ENCODE measurements at places on chromosomes 12 and 14. TPM values are rescaled to one million over a fixed set of nuclear protein-coding genes. Genes with fewer than 3 reads are reported as not detected.

Gene KLHDC1
- total RNA-seq: 10.1 TPM

GRCh38 chr12:10717410-10717809 lies 5.7 kb downstream of the YBX3 start:
- no peak for DNase-seq

GRCh38 chr12:23504641-23505399 lies 444.6 kb downstream of the SOX5 start:
- no peak for DNase-seq

DNA sequence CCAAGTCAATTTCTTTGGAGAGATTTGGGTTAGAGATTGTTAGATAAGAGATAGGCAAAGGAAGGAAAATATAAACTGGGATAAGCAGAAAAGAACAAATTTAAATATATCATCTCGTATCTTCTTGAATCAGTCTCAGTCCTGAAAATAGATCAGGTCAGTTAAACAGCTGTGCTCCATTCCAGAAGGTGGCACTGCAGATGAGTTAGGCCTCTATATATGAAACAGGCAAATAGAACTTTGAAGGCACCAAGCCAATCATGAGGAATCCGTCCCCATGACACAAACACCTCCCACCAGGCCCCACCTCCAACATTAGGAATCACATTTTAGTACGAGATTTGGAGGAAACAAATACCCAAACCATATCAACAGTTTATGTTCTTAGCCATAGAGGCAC lies 605.5 kb upstream of the USP15 start:
- no peak for DNase-seq

DNA sequence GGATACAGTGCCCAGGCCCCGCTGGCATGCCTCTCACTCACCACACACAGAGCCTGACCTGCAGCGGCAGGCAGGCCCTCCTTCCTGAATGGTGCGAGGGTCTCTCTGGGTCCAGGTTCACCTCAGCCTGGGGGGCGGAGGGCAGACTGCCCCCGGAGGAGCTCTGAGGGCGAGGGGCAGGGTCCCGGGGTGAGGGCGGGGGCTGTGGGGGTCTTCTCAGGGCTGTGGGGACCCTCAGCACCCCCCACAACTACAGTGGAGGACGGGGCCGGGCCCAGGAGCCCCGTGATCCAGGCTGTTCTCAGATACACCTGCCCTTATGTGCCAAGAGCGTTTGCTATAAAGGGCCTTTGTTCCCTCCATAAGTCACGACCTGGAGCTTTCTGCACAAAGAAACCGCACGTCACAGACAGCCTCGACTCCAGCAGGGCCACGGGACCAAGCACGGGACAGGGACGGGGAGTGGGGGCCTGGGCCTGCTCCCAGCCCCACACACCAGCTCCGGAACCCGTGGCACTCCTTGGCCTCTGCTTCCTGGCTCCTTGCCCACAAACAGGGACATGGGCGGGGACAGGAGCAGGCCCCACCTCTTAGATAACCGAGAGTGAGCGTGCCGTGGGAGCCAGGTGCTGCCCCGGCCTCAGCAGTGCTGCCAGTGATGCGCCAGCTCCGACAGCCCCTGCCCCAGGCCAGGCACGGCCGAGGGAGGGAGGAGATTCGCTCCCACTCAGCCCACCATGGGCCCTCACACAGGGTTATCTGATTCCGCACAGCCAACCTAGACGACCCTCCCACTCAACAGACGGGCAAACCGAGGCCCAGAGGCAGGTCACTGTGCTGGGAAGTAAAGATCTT lies 101.9 kb downstream of the RFLNA start:
- no peak for DNase-seq

- no peak for DNase-seq
Measured at GRCh38 chr14:93737634-93738033, 50.7 kb downstream of the PRIMA1 start.

DNA sequence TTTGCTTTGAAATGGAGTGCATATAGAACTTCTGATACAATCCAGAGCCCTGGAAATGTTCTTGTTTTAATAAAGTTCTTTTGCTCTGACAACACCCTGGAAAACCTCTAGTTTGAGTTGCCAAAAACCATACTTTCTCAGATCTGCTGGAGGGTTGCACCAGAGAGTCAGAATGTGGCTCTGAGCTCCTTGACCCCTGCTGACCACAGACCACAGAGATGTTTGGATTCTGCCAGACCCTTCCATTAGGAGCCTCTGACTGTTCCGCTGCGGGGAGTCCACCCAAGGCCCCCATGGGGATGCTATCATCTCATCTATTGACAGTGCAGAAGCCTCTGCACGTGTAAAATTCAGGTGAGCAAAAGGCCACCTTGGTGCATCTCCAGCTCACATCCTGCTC lies 332.6 kb downstream of the GLT1D1 start:
- no peak for DNase-seq

DNA sequence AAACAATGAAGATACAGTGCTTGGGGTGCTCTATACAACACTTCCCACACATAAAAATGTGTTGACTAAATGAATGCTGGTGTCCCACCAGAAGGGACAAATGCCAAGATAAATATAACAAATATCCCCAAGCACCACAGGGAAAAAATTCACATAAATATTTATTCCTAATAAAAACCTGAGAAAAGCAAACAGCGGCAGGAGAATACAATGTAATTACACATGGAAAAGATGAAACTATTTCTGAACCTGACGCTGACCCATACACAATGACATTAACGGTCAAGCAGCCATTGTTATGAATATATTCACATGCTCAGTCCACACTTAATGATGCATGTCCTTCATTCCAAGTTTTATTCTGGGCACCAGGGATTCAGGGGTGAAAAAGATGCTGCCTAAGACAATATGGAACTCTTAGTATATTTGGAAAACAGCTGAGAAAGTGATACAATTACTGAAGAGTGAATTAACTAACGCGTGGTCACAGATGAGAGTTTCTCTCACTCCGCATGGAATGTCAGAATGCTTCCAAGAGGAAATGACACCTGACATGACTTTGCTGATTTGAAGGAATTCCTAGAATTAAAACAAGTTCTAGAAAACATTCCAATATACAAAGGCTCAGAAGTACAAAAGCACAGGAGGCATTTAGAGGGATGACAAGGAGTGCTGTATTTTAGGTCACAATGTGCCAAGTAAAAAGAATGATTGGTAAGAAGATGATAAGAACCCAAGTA lies 27.9 kb upstream of the PTPRR start:
- DNase-seq: no peak

GRCh38 chr12:269191-269590 lies 6.6 kb upstream of the SLC6A13 start:
- DNase-seq: no peak

GRCh38 chr14:104326848-104327247 lies 188.5 kb downstream of the KIF26A start:
- no peak for DNase-seq

DNA sequence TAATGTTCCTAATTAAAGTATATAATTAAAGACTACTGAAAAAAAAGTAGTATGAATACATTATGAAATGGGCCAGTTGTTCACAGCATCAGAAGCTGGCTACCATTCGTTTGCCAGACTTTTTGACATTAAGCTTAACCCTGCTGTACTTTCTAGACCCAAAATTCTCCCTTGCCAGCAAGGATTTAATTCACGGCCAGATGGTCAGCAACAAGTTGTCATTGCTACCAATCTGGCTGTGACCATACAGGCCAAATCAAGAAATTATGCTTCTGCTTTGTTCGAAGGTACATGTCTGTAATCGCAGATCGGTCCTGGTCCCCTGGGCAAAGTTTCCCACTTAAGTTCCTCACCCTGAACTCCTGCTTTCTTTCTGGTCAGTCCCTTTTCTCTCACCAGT lies 217.7 kb upstream of the ATXN7L3B start:
- DNase-seq: no peak

DNA sequence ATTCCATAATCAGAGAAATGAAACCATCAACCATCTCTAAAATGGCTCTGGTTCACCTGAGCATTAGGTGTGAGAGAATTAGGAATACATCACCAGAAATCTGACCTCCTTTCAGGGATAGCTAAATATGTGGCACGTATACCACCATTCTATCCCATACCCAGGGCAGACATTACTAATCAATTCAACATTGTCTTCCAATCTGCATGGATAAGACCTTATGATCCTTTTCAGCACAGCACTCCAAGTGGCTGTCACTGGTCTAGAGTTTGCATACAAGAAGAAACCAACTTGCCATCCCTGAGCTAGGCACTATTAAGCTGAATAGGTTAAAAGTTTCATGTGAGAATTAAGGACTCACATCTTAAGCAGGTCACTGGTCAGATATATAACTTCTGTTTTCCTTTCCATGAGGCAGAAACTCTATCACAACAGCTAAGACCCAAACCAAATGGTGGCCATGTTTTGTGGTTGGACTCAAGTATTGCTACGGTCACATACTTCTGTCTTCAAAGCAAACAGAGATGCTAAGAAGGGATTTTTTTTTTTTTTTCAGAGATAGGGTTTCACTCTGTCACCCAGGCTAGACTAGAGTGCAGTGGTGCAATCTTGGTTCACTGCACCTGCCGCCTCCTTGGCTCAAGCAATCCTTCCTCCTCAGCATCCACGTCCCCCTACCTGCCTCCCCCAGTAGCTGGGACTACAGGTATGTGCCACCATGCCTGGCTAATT lies 249.0 kb downstream of the DPF3 start:
- no peak for DNase-seq

Gene OTX2
- total RNA-seq: not detected

Gene BEST3
- not detected for total RNA-seq

GRCh38 chr14:89797148-89797547 lies 157.4 kb downstream of the EFCAB11 start:
- no peak for DNase-seq

DNA sequence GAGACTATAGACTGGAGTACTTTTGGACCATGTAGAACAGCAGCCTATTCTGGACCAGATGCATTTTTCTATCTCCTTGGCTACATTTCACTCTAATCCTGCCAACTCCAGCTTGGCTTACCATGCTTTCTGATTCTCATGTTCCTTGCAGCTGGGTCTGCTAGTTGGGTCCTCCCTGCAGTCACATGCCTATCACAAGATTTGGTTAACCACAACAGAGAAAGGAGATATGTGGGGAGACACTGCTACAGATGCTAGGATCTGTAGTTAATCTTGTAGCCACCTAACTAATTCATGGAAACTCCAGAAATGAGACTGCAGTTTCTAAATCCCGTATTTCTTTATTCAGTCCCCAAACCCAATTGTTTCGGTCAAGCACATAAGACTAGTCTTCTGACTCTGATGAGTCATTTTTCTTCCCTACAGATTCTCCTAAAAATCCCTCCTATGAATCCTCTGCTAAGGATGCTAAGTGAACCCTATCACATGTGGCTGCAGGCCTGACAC lies 410.6 kb downstream of the DAD1 start:
- DNase-seq: no peak

DNA sequence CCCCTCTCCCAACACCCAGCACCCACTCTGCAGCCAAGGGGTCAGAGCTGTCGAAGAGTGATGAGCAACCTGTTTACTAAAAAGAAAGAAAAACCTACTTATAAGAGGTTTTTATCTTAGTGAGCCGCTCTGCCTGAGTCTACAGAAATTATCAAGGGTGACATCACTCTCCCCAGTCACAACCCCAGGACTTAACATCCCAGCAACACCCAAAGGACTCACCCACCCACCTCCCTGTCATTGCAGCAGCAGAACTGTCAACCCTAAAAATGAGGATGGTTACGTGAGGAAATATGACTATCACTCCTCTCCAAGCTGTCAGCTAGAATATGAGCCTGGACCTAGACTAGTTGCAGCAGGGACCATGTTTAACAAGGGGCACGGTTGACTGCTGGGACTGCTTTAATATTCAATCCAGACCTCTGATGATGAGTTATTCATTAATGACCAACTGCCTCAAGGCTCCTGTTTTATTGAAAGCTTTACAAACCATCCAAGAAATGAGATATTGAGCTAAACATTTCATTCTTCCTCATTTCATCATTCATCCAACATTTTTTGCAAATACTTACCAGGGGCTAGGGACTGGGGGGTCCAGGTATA lies 53.9 kb upstream of the FICD start:
- DNase-seq: no peak

Gene KRT77
- not detected for total RNA-seq

Gene PTMS
- total RNA-seq: 10.6 TPM

GRCh38 chr12:89437231-89437630 lies 84.9 kb upstream of the DUSP6 start:
- DNase-seq: no peak

DNA sequence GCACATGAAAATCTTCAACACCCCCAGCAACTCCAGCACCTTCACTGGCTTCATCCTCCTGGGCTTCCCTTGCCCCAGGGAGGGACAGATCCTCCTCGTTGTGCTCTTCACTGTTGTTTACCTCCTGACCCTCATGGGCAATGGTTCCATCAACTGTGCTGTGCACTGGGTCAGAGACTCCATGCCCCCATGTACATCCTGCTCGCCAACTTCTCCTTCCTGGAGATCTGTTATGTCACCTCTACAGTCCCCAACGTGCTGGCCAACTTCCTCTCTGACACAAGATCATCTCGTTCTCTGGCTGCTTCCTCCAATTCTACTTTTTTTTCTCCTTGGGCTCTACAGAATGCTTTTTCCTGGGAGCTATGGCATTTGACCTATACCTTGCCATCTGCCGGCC lies 11.5 kb upstream of the OR11G2 start:
- DNase-seq: no peak

DNA sequence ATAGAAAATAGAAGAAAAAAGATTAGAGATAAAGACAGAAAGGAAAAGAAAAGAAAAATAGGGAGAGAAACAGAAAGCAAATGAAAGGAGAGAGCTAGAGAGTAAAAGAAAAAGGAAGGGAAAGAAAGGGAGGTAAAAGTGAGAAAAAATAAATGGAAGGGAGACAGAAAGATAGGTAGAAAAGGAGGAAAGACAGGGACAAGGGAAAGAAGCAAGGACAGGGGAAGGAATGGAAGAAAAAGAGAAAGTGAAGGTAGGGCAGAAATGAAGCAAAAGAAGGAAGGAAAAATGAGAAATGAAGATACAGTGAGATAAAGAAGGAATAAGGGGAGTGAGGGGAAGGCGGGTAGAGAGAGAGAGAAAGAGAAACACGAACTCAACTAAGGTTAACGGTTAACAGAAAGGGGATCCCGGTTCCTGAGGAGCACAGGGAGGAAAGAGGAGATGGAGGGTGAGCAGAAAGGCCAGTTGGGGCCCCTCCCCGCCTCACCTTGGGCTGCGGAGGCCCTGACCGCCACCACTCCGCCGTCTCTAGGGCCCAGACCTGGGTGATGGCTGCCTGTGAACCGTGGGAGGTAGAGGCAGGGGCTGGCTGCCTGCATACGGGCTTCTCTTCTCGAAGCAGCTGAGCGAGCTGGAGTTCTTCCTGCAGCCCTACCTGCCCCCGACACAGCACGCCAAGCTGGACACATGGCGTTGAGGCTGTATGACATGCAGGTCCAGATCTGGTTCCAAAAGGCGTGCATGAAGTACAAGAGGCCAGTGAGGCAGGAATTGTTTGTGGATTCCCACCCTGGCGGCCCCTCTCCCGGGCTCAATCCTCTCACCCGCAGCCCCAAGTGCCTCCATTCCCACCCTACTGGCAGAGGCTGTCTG lies 59.5 kb downstream of the SMUG1 start:
- DNase-seq: no peak

Data from T-cell (primary cell).